ENCODE measurements at places on chromosomes 11 and 22.

DNA sequence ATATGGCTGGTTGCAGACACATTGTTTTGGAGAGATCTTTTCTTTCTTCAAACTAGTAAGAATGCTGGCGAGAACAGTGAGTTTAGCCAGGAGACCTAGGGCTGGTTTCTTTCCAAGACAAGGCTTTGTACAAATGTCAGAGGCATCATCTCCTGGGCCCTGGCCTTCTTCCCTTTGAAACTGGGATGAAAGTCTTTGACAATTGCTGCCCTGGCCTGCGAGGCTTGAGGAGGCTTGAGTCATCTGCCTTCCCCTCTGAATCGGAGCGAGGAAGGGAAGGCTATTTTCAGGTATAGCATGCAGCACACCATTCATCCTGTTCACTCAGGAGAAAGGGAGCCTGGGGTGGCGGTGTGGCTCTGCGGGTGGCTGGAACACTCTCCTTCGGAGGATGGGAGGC, 21.5 kb upstream of the PARVG start:
- DNase-seq = no peak

- DNase-seq = no peak
These were observed 1437.8 kb downstream of the BRD1 start for GRCh38 chr22:48389916-48390315.

- no peak for DNase-seq
These were observed 226.4 kb downstream of the FAM76B start for GRCh38 chr11:95563173-95563572.

- no peak for DNase-seq
These were observed 3.2 kb upstream of the ANO5 start for GRCh38 chr11:22189660-22190059.

DNA sequence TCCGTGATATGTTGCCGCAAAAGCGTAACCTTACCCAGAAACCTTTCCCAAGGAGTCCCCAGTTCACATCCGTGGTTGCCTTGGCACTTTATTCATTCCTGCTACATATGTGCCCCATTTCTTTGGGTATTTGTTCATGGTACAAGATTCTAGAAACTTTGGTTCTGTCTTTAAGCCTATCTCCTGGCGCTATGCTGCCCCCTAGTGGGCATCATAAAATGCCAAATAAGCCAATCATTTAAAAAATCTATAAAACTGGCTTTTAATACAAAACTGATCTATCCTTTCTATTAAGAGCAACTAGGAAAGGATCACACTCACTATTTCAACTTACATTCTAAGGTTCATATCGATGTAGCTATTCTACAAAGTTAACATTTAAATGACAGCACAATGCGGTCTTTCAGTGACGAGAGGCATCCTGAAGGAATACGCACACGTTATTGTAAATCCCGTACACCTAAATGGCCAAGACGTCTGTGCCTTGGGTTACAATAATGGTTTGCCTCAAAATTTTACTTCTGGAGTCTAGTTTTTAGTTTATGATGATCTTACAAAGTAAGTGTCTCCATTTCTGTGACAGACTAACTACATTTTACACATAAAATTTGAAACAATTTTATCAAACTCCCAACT, 16.2 kb downstream of the PIWIL3 start:
- peak; percentile 43 for DNase-seq

GRCh38 chr11:108871152-108871551, 206.3 kb downstream of the DDX10 start:
- peak; percentile 23 for DNase-seq

- DNase-seq = no peak
These were observed 84.9 kb downstream of the CTTN start for GRCh38 chr11:70483077-70483861.

DNA sequence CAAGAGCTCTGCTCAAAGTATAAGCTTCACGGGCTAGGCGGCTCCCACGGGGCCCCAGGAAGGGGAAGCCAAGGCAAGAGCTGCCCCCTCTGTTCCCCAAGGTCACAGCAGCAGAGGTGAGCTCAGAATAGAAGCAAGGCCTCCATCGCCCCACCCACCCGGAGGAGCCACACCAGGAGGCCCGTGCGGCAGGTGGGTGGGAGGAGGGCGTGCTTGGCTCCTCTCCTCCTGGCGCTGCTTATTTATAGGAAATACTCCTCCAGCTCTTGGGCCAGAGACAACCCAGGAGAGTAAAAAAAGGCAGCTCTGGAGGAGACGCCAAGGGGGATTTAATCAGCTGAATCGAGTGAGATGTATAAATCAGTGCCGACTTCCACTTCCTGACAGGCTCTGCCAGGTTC, 87.8 kb downstream of the FEZ1 start:
- DNase-seq = no peak

GRCh38 chr11:70860888-70861287, 391.5 kb downstream of the SHANK2 start:
- no peak for DNase-seq

DNA sequence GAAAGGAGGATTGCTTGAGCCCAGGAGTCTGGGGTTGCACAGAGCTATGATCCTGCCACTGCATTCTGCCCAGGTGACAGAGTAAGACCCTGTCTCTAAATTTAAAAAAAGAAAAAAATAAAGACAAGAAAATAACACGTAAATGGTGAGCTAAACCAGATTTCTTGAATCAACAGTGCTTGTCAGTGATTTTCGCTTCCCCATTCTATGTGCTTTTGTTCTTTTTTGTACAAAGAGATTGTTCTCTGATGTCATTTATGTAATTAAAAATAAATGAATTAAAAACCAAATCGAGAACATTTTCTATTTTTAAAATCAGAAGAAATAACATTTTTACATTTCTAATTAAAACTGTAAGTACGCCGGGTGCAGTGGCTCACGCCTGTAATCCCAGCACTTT, 19.8 kb upstream of the SLC29A2 start:
- no peak for DNase-seq

DNA sequence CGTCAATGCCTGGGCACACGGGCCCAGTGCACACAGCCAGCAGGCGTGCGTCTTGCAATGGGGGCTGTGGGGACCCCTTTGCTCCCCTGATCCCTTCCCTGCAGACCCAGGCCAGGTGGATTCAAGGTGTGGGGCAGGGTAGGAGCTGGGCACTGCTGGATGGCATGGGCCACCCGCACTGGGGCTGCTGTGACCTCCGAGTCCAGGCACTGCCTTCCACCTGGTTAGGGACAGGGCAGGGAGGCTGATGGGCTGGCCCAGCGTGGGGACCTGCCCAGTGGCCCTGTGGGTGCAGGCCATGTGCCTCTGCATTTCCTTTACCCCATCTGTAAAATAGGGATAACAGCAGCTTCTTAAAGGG, 22.9 kb downstream of the KCNQ1 start:
- DNase-seq = no peak

- DNase-seq = no peak
These were observed 231.1 kb upstream of the MPPED2 start for GRCh38 chr11:30816959-30817880.
